ENCODE measurements at places on chromosomes 3 and 15.

- DNase-seq, result no peak
Measured at GRCh38 chr3:41352510-41352909, 153.2 kb downstream of the CTNNB1 start.

GRCh38 chr15:100094127-100094510 is 247.7 kb downstream of the ADAMTS17 start:
- no peak for DNase-seq

DNA sequence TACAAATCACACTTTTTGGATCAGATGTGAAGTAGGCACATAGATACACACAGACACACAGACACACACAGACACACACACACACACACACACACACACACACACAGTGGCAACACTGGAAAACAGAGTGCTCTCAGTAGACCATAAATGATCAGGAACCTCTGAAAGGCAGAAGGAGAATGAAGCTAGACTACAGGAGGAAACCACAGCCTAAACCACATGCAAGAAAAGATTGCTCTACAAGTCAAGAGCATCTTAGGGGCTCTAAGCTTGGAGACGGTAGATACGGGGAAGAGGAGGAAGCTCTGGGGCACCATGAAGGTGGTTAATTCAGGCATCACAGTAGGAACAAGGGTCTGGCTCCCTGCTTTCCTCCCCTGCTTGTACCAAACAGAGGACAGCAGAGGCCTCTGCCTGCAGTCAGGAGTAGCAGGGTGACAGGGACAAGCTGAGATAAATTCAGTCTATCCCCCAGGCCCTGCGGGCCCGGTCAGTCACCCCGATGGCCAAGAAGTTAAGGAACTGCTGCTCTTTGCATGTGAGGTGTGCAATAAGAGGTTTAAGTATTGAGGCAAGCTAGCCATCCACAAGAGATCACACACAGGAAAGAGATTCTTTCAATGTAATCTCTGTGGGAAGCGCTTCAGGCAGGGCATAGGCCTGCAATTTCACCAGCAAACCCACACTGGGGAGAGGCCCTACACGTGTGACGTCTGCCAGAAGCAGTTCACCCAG is 23.5 kb upstream of the ARPIN start:
- DNase-seq, result no peak

- DNase-seq, result no peak
Measured at GRCh38 chr3:134641671-134642300, 9.0 kb downstream of the KY start.

DNA sequence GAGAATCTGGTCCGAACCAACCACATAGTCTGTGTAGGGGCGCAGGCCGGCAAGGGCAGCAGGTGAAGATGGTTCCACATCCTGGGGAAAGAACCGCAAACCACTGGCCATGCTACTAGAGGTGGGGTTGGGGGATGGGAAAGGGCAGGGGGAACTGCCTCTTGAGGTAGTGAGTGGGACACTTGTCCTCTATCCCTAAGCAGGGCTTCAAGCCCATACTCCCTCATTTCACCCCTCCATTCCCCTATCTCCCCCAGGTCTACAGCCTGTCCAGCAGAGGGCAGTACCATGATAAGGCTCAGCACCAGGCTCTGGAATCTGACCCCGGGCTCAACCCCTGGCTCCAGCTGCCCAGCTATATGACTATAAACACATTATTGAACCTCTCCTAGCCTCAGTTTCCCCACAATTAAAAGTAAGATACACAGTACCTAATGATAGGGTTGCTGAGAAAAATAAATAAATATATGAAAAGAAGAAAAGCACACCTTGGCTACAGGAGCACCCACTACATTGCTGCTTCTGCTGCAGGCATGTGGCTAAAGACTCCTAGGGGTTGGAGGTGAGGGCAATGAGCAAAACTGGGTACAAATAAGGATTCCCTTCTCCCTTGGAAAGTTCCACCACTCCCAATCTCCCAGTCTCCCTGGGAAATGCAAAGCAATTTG is 6.3 kb downstream of the GORASP1 start:
- no peak for DNase-seq

GRCh38 chr15:54227569-54227968 is 249.3 kb downstream of the UNC13C start:
- DNase-seq, result no peak

- no peak for DNase-seq
Measured at GRCh38 chr3:172675441-172676193, 35.2 kb downstream of the NCEH1 start.

DNA sequence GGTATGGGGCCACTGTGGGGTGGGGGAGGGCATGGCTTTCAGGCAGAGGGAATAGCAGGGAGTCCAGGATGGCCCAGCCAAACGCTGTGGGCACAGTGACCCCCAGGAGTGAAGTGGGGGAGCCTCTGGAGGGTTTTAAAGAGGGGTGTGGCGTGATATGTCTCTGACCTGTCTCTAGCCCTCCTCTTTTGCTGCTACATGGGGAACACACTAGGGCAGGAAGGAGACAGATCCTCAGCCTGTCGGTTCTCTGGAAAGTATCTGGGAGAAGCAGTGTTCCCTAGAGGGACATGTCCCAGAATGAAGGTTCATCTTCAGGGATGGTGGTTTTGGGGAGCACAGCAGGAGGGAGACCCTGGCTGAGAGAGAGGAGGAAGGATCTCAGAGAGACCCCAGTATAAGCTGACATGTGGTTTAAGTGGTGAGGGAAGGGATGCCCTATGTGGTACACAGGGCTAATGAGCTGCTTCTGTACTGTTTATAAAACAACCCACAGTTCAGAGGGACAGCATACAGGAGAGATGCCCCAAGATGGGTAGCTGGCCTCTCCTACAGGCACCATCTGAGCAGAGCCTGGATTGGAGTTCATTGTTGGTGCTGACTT is 37.7 kb downstream of the TRIM71 start:
- DNase-seq, result no peak

GRCh38 chr3:93994056-93994455 is 14.1 kb downstream of the ARL13B start:
- DNase-seq, result no peak

DNA sequence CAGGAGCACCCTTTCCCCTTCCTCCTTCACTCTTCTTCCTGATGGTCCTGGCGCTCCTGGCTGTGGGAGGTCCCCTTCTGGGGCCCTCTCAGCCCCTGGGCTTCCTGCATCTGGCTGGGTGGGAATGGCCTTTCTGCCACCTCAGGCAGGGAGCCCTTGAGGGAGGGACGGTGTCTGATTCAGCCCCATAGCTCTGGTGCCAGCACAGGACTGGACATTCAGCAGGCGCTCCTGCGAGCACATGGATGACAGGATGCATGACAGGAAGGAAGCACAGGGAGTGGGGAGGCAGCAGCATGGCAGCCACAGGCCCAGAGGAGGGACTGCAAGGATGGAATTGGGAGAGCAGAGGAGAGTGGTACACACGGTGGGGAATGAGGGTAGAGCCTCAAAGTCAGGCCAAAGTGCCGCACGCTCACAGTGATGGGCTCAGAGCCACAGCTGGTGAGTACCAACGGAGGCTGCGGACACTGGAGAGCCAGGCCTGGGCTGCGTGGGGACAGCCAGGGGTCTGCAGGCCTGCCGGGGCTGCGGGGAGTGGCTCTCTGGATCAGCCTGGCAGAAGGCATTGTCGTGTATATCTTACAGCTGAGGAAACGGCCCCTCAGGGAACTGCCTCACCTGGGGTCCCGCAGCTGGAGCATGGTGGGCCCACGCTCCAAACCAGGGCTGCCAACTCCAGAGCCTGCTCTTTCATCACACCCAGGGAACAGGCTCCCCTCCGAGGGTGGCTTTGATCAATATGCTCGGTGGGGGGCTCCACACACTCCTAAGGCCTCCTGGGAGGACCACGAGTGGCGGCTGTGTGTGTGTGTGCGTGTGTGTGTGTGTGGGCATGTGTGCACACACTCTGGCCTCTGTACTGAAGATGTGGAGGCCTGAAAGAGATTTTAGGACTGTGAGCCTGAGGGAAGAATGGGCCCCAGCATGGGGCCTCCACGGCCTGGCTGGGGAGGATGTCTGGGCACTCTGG is 51.4 kb upstream of the CTSH start:
- DNase-seq, result no peak

GRCh38 chr3:195767792-195768191 is 43.9 kb downstream of the MUC4 start:
- DNase-seq, result no peak

GRCh38 chr15:100278596-100279380 is 63.0 kb downstream of the ADAMTS17 start:
- no peak for DNase-seq

- no peak for DNase-seq
Measured at GRCh38 chr15:85047271-85047948, 65.8 kb downstream of the PDE8A start.

- DNase-seq, result no peak
Measured at GRCh38 chr3:55620351-55621025, 133.4 kb upstream of the WNT5A start.

DNA sequence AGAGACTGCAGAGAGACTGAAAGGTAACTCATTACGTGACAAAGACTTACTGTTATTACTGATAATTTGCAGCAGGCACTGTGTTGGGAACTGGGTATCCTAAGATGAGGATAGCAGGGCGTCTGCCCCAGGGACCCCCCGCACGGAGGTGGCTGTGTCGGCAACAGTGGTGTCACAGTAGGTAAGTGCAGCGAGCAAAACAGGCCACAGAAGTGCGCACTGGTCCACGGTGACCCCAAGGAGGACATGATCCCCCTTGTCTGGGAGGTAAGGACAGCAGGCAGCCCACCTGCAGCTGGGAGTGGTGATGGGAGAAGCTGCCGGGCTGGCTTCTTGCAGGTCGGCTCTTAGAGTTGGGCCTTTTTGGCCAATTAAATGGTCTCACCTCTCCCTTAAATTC is 82.9 kb downstream of the FAM43A start:
- no peak for DNase-seq

DNA sequence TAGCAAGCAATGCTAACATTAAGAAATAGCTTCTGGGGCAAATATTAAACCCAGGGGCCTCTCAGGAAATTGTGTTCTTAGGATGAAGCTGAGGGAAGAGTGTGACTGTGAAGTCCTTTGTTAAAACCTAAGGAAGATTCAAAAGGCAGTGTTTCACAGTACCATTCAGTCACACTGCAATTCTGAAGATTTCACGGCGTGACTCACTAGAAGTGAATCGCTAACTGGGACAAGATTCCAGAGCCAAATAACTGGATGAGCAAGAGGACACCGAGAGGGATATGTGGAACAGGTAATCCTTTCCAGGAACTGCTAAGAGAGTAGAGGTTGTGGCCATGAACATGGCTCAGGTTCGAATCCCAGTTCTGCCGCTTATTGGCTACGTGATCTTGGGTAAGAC is 61.8 kb upstream of the SMAD3 start:
- DNase-seq, result no peak

DNA sequence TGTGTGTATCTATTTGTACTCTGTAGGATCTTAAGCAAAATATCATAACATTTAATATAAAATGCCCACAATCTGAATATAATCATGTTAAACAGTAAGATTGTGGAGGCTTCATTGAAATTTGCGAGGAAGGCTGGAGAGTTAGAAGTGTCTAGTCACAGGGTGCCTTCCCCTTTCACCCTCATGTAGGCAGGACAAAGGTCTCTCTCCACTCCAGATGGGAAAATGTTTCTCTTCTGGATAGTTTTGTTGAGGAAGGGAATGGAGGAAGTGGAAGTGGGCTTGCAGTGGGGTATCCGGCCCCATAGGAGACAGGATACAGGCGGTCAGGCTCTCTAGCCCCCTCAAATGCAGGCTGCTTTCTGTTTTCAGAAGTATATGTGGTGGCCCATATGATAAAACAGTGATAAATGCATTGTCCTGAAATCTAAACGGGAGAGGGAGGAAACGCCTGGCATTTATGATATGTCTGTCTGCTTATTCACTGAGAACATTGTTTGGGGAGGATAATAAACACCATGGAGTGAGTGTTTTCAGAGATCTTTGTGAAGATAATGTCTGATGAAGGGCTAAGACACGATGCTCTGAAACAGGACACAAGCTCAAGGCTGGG is 13.3 kb upstream of the MYZAP start:
- DNase-seq, result no peak

GRCh38 chr3:54663501-54664011 is 264.3 kb downstream of the LRTM1 start:
- no peak for DNase-seq

DNA sequence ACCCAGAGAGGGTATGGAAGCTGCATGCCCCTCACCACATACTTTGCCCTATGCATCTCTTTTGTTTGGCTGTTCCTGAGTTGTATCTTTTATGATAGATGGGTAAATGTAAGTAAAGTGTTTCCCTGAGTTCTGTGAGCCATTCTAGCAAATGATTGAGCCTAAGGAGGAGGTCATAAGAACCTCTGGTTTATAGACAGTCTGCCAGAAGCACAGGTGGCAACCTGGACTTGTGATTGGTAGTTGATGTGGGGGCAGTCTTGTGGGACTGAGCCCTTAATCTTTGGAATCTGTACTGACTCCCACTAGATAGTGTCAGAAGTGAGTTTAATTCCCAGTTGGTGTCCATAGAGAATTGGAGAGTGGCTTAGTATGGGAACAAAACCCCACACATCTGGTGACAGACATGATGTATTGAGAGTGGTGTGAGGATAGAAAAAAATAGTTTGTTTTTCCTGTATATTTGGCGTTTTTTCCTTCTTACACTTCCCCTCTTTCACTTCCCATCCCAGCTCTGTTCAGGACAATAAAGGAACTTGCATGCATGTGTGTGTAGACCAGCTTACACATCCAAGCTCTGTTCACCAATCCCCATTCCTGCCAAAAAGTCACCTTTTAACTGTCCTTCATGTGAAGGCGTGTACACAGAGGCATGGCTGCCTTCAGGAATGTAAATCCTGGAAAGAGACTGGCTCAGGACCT is 38.1 kb upstream of the SPPL2A start:
- DNase-seq, result no peak

GRCh38 chr15:101062471-101063171 is 143.5 kb downstream of the LRRK1 start:
- peak; percentile 35 for DNase-seq

DNA sequence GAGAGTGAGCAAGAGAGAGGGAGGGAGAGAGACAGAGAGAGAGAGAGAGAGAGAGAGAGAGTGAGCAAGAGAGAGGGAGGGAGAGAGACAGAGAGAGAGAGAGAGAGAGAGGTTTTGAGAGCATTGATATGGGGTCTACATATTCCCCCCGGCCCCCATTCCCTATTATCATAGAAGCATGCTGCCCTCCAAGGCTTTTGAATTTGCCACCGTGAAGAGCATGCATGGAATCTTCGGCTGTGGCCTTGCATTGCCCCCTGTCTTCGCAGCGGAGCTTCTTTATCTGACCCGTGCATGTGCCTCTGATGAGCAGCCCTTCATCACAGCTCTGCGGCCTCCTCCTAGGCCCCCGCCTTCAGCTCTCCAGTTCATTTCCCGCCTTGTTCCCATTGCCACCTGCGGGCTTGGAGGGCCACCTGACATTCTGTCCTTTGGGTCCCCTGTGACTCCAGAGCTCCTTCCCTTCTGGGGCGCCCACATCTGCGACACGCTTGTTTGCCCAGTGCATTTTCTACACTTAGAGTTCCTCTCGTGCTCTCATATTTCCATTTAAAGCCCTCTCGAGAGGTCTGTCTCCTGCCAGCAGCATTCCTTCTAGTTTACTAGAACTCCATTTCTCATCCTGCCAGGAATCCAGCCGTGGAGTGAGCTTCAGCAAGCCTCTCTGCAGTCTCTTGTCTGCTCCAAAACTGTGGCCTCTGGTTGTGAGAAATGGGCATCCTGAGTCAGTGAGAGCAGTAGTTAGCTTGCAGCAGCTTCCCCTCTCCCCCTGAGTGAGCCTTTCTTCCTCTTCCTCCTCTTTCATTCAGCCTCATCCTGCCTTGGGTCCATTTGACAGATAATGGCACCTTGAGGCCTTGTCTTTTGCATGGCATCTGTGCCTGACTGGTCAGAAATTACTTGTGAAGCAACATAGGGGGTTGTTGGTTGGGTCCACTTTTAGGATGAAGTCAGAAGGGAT is 25.3 kb downstream of the LPP start:
- no peak for DNase-seq

Data from suprapubic skin (tissue), 4 donors.